ENCODE measurements at places on chromosomes 3 and 15.

DNA sequence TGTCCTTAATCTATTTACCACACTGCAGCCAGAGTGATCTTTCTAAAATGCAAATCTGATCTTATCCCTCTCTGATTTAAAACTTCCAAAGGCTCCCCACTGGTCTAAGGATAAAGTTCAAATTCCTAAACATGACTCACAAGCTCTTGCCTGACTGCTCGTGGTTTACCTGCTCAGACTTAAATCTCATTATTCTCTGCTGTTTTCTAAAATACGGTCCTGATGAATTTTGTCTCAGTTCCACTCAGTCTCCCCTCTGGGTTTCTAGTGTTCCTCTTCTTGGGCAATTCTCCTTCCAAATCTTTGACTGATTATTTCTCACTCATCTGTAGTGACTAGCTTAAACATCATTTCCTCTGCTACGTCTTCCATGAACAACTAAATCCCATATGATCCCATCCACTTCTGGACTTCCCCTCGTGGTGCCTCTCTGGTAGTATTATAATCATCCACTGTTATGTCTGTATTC lies 108.3 kb downstream of the P3H2 start:
- no peak for DNase-seq

- DNase-seq = no peak
These were observed 19.3 kb upstream of the PYDC2 start for GRCh38 chr3:191441687-191442086.

- DNase-seq = no peak
These were observed 553.7 kb downstream of the TAFA4 start for GRCh38 chr3:68378631-68379030.

DNA sequence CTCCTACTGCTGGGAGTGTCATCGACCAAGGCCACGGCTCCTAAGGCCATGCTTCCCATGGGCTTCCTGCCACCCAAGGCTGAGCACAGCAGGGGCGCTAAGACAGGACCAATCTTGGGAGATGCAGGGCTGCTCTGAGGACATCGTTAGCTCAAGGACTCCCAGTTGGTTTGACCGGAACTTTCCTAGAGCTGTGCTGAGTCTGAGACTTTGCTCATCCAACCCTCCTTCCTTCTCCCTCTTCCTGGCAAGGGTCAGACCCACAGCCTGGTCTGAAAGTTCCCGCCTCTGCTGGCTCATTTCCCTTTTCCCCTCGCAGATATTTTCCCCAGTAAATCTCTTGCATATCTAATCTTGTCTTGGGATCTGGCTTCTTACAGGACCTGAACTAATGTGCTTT lies 57.2 kb downstream of the EPHB3 start:
- no peak for DNase-seq

- DNase-seq = no peak
These were observed 6.0 kb downstream of the PLCL2 start for GRCh38 chr3:16890597-16891333.

DNA sequence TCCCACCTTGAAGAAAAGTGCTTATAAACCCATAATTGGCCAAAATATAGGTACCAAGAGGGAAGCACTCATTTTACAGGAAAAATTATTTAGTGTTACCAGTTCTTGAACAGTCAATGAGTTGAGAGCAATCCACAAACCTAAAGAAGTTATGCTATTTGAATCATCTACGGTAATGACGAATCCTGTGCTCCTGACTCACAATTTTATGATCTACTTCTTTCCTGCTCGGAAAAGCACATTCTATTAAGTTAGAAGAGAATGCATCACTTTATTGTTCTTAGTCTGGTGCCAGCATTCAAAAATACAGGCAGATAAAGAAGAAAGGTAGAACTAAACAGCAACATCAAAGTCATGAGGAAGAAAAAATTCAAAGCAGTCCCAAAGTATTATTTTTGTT lies 33.2 kb downstream of the CHRM5 start:
- DNase-seq = no peak
